Activated CD4-positive, alpha-beta T cell treated with anti-CD3 and anti-CD28 coated beads for 48 hours (primary cell): ENCODE measurements at places on chromosomes 3 and 15.
A peak's percentile ranks its signal among the peaks of the same experiment; 100 is the strongest.

DNA sequence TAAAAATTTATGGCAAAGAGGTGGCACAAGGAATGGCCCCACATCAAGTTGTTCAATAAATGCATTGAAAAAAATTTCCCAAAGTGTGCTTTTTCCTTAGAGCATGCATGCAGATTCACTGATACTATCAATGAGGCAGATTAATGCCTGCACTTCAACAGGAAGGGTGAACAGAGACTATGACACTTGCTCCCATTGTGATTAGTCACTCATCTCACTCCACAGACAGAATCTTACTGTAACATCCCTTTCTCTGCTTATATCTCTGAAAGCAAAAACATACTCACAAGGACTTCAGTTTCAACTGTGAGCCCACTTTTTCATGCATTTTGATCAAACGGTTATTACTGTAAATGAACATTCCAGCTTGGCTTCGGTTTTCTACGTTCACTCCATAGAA, 60.9 kb downstream of the MORC1 start:
- DNase-seq: no peak

GRCh38 chr3:89252860-89253259, 145.4 kb downstream of the EPHA3 start:
- no peak for DNase-seq

- DNase-seq: no peak
Measured at GRCh38 chr3:87053553-87053952, 62.6 kb upstream of the VGLL3 start.

- DNase-seq: no peak
Measured at GRCh38 chr3:30858894-30859389, 35.5 kb downstream of the GADL1 start.

GRCh38 chr3:164387236-164387635, 691.1 kb downstream of the SI start:
- no peak for DNase-seq

GRCh38 chr15:45157974-45158373, 28.2 kb downstream of the DUOX1 start:
- DNase-seq: peak; percentile 31

DNA sequence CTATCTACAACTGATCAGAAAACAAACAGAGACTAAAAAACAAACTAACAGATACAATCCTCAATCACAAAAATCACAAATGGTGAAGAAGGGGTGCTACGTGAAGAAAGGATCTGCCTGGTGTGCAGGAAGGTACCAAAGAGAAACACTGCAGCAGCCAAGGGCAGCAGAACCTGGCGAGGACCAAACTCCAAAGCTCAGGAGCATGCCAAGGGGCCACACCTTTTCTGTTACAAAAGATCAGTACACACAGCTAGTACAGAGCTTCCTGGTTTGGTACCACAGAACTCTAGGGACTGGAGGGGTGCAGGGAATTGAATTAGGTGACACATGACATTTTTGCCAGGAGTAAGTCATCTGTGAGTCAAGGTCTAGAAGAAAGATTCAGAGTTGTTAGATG, 107.4 kb upstream of the GRM7 start:
- no peak for DNase-seq

DNA sequence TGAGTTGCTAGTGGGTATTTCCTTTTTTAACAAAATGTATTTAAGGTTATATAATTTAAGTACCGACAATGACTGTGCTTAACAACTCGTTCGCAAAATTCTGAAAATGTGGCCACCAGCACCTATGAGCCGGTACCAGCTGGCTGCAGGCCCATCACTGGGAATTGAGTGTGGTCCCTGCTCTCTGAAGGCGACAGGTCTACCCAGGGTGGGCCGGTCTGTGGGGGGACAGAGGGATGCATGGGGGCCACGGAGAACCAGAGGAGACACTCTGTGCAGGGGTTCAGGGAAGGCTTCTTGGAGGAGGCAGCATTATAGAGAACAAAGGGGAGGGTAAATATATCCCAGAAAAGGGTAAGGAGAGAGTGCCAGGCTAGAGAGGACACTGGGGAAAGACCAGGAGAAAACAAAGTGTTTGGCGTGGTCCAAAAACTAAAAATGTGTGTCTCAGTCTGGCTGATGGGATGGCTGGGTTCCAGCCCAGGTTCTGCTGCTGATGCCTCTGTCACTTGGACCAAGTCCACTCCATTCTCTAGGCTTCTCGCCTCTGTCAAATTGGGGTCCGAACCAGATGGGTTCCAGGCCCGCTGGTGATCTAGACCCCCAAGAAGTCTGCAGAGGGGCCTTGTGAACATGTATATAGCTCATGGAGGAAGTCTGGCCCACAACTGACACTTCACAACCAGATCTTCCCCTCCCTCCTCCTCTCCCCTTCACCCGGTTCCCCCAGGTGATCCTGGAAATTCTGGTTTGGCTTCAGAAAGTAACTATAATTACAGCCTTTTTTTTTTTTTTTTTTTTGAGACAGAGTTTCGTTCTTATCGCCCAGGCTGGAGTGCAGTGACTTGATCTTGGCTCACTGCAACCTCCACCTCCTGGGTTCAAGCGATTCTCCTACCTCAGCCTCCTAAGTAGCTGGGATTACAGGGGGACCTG, 10.7 kb upstream of the CYP11A1 start:
- no peak for DNase-seq

- DNase-seq: no peak
Measured at GRCh38 chr3:163878396-163878795, 1199.9 kb downstream of the SI start.

DNA sequence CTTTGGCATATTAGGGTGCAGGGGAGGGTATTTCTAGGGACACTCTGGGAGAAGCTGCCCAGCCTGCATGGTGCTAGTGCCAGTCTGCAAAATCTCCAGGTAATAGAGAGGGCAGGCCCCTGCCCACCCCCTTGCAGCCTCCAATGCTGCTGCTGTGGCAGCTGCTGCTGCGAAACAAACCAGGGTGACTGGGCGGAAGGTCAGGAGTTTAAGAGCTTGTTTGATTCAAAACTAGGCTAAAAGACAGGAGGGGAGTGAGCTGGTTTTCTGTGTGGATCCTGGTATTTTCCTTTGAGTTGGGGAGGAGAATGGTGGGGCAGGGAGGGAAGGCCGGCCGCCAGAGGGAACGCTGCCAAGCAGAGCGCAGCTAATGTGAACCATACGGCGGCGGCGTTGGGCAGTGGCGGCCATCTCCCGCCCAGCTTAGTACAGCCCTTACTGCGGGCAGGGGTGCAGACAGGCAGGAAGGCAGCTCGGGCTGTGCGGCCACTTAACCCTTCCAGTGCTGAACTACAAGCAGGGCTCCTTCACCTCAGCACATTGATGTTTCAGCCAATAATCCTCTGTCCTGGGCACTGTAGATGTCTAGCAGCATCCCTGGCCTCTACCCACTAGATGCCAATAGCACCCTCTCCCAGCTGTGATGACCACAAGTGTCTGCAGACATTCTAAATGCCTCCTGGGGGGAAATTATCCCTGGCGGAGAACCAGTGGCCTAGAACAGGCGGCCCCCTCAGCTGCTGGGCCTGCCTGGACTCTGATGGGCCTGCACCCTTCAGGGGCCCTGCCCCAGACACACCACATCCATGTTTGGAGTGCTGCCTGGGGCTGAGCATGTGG, 125.7 kb downstream of the EEFSEC start:
- no peak for DNase-seq

DNA sequence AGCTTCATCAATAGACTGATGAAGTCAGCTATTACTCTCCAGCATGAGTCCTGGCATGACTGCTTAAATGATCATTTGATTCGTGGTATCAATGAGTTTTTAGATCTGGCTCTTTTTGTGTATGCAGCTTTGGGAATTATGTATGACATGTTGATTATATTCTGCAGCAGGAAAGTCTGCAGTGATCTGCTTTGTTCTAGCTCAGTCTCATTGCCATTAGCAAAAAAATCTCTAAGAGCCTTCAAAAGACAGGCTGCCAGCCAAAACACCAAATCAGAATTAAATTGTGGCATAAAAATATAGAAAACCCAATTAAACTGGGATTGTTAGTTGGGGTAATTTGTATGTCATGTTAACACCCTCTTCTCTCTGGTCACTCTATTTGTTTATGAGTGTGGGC, 1021.0 kb upstream of the SEMA6D start:
- DNase-seq: no peak

- DNase-seq: no peak
Measured at GRCh38 chr3:171289291-171289690, 170.9 kb downstream of the TNIK start.

GRCh38 chr15:96019114-96019513, 311.4 kb upstream of the NR2F2 start:
- DNase-seq: no peak

GRCh38 chr3:101825904-101826445, 23.3 kb upstream of the NFKBIZ start:
- no peak for DNase-seq

DNA sequence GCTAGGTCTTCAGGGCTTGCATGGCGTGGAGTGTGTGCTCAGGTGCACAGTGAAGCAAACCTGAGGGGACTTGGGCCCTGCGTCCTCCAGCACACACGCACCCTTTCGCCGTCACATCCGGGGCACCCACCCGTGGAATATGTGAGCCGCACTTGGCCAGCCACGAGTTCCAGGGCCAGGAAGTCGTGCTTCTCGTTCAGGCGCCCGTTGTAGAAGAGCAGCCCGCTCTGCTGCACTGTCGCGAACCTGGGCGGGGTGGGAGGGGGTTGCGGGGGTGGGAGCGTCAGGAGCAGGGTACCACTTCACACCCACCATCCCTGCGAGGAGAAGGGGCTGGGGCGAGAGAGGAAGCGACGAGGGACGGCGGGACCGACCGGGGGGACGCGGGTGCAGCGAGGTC, 7.1 kb downstream of the CELSR3 start:
- DNase-seq: peak; percentile 76

DNA sequence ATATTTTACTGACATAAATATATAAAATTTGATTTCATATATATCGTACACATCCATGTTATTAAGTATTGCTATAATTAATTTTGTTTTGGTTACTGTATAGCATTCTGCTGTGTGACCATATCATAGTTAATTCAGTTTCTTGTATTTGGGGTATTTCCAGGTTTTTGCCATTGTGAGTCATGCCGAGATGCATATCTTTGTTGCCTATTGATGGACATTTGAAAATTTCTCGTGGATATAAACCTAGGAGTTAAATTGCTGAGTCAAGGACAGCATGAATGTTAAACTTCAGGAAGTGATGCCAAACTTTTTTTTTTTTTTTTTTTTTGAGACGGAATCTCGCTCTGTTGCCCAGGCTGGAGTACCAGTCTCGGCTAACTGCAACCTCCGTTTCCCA, 33.7 kb upstream of the GPR171 start:
- DNase-seq: no peak

DNA sequence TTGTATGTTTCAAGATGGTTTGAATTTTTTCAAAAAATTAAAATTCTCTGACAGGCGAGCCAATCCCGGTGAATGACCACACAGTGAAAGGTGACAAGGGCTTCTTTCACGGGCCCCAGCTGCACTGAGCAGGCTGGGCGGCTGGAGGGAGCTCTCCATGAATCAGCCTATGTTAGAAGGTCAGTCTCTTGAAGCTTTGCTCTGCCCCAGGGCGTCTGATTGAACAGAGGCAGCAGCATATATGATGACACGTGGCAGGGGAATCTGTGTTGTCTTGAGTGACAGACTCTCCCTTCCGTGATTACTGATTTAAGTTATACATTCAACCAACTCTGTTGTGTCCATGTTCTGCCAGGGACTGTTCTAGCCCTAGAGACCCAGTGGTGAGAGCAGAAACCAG, 51.5 kb downstream of the ISG20 start:
- DNase-seq: no peak

DNA sequence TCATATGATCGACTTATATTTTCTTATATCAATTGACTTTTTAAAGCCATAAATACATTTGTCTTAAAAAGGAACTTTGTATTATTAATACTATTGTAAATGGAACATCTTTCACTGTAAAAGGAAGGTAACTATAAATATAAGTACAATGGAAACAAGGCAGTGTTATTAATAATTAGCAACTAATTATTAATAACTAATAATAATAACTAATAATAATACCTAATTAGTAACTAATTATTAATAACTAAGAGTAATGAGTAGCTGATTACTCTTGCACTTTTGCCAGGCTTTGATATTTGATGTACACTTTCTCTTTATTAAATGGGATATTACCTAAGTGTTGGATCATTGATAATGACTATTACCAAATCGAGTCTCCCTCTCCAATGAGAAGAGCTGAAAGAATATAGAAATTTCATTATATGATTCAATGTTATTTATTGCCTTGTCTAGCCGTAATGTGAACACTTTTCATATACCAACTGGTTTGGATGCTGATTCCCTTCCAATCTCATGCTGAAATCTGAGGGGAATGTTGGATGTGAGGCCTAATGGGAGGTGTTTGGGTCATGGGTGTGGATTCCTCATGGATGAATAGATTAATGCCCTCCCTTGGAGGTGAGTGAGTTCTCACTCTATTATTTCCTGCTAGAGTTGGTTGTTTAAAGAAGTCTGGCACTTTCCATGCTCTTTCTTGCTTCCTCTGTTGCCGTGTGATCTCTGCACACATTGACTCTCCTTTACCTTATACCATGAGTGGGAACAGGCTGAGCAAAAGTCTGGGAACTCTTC, 202.1 kb upstream of the ZBTB20 start:
- no peak for DNase-seq

GRCh38 chr3:40381904-40382616, 4.9 kb upstream of the ENTPD3 start:
- no peak for DNase-seq

DNA sequence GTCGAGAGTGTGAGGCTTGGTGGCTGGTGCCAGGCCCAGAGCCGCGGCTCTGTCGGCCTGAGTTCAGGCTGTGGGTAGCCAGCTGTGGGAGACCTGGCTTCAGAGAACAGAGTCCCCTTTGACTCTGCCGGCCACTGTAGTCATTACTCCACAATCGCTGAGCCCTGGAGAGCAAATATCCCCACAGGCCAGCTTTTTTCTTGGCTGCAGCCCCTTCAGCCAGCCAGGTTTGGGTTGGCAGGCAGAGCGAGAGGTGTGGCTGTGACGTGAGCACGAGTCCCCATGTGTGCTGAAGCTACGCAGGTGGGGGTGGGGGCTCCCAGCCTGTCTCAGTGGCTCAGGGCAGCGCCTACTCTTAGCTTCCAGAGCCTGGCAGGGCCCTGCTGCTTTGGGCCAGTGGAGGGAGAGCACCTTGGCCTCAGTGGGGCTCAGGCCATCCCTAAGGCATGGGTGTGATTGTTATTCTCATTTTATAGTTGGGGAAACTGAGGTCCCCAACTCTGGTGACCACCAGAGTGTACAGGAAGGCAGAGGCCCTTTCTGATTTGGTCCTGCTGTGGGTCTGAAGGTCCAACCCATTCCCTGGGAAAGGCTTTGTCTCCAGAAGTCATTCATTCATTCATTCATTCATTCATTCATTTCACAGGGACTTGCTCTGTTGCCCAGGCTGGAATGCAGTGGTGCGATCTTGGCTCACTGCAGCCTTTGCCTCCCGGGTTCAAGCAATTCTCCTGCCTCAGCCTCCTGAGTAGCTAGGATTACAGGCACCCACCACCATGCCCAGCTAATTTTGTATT, 45.7 kb upstream of the LCTL start:
- no peak for DNase-seq

DNA sequence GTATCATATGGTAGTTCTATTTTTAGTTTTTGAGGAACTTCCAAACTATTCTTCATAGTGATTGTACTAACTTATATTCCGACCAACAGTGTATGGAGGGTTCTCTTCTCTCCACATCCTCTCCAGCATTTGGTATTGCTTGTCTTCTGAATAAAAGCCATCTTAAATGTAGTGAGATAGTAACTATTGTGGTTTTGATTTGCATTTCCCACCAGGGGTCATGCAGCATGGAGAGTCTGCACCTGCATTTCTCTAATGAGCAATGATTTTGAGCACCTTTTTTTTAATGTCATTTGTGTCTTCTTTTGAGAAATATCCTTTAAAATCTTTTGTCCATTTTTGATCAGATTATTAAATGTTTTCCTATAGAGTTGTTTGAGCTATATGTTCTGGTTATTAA, 718.5 kb downstream of the ZBBX start:
- no peak for DNase-seq
